ENCODE measurements at places on chromosomes 7 and 10.

DNA sequence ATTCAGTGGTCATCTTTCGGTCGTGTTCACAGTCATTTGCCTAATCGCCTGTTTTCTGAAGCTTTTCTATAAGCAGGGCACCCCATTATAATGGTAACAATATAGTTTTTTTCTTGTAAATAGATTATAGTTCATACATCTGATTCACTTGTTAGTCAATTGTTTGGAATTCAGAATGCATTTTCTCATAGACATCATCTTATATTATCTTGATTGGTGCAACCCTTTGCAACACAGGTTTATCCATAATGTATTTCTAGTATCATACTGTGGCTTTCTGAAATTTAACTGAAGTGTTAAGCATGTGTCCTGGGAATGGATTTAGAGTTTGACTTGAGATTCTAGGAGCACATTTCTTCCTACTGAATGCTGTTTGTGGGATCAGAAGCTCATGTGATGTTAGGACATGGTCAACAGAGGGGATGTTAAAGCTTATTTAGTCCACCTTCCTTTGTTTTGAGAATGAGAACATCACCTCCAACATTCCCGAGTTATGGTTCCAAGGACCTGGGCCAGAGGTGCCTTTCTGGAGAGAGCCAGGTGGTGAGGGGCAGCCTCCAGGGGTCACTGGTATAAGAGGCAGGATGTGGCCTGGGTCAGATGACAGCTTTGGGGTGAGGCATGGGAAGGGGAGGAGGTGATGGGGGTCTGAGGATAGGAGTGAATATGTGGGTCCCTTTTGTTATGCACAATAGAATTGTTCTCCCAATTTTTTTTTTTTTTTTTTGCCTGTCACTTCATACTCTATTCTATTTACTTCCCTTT lies 415.6 kb downstream of the EXOC4 start:
- no peak for DNase-seq

GRCh38 chr7:127791446-127792189 lies 139.6 kb downstream of the SND1 start:
- no peak for DNase-seq

DNA sequence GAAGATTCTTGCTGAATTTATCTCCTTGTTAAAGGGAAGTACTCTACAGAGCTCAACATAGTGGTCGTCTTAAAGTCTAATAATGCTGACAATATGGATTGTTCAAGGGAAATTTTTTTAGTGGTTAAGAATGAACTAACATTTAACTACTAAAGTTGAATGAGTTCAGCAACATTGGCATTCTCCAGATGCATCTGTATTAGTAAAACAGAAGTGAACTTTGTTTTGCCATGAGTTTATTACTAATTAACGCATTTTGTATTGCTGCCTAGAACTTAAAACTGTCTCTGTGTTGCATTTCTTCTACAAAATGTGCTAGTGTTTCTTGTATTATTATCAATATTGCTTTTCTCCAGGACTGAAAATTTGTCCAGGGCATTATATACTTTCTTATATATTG lies 67.5 kb downstream of the C1GALT1 start:
- DNase-seq: no peak

GRCh38 chr10:78045237-78045636 lies 11.6 kb downstream of the RPS24 start:
- DNase-seq: no peak

DNA sequence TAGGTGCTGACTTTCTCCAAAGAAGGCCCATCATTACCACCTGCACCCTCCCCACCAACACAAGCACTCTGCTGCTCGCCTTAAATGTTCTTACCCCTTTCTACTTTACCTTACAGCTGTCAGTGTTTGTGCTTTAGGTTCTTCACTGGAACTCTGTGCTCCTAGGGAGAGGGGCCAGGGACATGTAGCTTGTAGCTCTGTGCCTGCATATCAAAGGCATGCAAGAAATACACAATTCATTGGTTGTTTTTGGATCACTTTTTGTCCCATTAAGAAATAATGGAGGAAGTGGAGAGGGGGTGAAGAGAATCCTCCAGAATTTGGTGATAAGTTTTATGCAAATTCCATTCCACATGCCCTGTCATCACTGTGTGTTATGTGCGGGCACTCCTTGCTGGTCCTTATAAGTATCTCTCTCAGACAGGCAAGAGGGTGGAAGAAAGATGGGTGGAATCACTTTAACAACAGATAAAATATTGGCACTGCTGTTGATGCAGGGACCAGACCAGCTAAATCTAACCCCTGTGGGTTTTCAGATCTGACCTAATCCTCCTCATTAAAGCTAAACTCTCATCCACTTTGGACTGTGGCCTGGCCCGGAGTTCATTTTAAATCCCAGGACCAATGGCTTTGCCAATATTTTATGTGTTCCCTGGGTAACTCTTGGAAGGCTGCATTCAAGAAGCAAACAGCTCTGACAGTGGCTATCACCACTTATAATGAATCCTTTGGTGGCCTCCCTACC lies 375.8 kb upstream of the NFE2L3 start:
- DNase-seq: no peak

DNA sequence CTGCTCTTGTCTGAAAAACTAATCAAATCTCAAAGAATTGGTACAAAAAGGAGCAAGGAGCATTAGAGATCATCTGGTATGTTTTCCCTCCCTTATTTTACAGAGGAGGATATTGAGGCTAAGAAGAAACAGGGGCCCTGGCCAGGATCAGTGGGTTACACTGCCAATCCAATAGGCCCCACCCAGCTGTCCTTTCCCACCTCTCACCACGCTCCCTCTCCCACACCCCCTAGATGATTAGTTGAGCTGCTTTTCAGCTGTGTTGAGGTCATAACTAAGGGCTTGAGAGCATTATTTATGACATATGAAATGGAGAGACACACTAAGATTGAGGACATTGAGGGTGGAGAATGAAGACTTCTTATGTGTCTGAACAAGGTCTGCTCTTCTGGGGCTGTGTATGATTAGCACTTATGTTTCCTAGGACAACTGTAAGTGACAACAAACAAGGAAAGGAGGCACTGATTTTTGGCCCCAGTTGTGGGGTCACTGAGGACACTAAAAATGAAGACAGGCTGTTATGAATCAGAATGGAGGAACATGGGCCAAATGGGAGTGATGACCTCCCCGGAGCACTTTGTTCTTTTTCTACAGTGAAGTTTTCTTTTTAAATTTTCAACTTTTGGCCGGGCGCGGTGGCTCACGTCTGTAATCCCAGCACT lies 26.5 kb downstream of the VWA2 start:
- DNase-seq: no peak
